ENCODE measurements at places on chromosomes 12 and 14.

DNA sequence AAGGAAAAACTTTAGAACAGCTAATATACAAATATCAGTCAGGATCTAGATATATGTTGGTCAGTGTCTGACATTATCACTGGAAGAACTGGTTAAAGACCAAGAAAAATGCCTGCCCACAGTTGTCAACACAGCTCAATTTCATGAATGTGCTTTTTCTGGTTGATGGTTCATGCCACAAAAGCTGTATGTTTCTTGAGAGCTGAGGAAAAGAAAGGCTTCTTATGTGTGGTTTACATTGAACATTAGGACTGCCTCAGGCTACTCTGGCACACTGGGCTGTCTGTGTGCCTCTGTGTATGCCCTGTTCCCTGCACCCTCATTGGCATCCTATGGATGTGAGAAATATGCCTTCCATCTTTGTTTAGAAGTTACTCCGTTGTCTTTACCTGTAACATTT, 218.8 kb upstream of the RGS6 start:
- DNase-seq, result no peak

- DNase-seq, result no peak
Measured at GRCh38 chr12:129564768-129565167, 339.1 kb downstream of the TMEM132D start.

- DNase-seq, result no peak
Measured at GRCh38 chr12:93578221-93578620, 5.7 kb downstream of the SOCS2 start.

DNA sequence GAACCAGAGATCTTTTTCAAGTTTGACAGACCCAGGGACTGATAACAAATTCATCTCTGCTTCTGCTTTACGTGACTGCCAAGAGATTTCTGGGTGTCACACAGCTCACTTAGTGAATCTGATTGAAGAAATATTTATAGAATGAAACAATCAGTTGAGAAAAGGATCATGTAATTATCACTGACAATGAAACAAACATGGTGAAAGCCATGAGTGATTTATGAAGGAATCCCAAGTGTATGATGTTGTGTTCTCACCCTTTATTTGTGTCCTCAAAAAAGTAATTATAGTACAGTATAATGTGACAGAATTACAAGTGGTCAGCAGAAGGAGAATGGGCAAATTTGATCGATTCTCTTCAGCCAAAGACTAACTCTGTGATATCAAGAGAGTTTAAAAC, 177.3 kb downstream of the BMP4 start:
- DNase-seq, result no peak

DNA sequence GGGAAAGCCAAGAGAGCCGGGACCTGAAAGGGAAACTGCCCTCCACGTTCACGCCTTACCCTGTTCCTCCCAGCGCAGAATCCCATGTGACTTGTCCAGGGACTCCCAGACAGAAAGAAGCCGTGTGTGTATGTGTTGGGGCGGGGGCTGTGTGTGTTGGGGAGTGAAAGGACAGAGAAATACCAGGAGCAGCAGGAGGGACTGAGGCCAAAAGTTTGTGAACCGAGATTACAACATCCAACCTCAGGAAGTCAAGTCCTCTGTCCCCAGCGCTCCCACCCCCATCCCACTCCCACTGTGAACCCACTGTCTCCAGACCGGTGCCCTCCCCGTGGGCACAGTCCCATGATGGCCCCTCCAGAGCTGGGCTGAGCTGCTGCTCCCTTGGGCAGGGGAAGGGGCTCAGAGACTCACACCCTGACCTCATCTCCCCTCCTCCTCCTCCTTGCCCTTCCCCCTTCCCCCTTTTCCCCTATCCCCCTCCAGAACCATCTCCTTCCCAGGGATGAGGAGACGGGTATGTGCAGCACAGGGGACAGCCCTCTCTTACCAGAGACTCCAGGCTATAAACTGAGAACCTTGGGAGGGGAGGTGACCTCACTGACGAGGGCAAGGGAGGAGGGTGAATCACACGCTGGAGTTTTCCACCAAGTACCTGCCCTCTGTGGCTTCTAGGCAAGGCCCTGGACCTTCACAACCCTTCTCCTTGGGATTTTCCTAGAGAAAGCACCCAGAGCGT, at the start of gene SLC6A12:
SLC6A12 (minus strand) TSS at position 155 of the 739 bp plus-strand sequence. CDS start 4,171 bp downstream, outside the sequence.
- no peak for DNase-seq

- DNase-seq, result no peak
Measured at GRCh38 chr12:69430942-69431590, 39.1 kb upstream of the FRS2 start.

DNA sequence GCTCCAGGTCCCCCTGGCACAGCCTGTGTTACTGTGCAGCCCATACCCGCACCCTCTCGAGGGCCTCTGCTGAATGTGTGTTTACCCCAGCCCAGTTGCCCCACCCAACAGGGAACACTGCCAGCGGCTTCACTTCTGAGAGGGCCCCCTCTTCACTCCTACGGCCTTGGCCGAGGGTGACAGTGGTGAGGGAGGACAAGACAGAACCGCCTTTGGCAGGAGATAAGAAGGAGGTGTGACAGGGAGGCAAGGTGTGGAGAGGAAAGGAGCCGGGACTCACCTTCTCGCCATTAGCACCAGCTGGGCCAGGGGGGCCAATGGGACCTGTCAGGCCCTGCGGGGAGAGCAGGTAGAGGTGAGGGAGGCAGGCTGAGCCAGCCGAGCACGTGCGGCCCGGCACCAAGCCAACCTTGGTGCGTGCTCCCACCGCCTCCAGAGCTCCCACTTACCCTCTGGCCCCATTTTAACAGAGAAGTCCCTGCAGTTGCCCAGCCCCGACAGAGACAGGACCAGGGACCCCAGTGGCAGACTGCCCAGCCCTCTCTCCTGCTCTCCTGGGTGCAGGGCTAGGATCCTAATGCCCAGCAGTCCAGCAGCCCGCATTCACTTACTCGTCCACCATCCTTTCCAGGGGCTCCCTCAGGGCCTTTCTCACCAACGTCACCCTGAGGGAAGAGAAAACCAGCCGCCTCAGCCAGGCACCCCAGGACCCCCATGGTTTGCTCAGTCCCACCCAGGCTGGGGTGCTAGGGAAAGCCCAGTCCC, 18.3 kb downstream of the TMEM106C start:
- DNase-seq, result no peak

- no peak for DNase-seq
Measured at GRCh38 chr14:32169191-32169590, 32.7 kb upstream of the RNU6-7 start.

DNA sequence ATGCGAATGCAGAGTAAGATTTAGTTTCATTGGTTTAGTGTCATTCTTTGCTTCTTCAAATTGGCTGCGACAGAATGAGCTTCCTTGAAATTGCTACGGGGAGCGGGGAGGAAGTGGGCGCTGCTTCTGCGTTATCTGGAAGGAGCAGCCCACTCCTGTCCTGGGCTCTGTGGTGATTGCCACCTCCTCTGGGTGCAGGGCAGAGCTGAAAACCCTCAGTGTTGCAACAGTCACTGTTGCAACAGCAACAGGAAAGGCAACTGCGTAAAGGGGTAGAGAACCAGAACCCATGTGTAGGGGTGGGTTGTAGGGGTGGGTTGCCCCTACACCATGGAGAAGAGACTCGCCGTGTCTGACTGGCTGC, 57.7 kb downstream of the MAX start:
- no peak for DNase-seq

- DNase-seq, result no peak
Measured at GRCh38 chr12:77768558-77768957, 62.1 kb upstream of the NAV3 start.

DNA sequence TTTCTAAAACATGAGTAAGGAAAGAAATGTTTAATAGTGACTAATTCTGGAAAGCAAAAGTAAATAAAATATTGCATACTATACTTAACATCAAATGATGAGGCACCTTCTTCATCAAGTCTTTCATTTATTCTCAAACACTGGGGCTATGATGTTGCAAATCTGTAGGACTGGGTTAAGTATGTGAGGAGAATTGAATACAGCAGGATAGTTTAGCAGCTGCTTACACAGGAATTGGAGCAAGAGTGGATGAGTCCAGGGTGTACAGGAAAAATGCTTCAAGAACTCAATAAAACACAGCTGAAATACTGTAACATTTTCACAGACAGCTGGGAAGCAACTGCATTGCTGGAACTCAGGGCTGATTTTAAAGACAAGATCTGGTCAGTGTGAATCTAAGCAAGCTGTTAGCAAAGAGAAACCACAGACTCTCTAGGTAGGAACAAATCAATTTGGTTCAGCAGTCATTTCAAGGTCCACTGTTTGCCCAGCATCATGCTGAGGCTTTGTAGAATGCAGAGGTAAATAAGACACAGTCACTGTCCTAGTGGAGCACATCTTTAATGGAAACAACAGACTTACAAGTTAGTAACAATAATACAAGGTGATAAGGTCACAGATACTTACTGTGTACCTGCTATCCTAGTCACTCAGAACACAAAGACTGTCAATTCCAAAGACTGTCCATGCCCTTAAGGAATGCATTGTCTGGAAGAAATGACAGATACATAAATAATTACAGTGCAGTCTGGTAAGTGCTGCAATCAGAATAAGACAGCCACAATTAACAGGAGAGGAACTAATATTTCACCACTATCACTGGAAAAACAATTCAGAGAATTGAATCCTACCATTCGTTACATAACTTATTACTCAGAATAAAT, 96.8 kb upstream of the DACT1 start:
- DNase-seq, result no peak

GRCh38 chr12:58395470-58395869, 454.1 kb downstream of the ATP23 start:
- DNase-seq, result no peak

DNA sequence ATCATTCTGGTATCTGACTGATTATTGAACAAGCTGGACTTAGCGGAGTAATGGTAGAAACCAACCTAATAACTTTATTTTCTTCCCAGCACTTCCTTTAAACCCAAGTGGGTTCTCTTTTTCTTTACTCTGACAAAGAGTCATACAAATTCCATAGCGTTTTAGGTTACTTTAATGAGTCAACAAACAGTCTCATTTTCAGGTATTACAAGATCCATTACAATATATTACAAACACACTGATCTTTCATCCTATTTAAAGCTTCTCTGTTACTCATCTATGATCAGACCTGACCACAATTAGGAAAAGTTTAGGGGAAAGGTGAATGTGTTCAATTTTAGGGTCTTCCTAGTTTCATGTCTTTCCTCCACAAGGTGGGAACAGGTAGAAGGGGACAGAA, 39.4 kb upstream of the PTPRQ start:
- no peak for DNase-seq

DNA sequence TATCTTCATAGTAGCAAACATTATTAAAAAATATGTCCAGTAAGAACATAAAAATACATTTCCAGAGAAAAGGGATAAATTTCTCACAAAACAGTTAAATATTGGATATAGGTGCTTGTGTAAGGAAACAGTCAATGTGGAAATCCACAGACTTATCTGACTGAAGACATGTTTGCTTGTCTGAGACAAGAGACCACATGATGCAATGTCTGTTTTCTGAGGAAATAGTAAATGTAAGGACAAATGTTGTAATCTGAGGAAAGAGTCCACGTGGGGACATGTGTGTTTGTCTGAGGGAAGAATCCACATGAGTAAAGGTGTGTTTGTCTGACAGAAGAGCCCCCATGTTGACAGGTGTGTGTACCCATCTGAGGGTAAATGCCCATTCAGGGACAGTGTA, 1093.2 kb downstream of the TMEM121 start:
- no peak for DNase-seq

- DNase-seq, result no peak
Measured at GRCh38 chr12:19131025-19131444, 1.5 kb downstream of the PLEKHA5 start.

- DNase-seq, result no peak
Measured at GRCh38 chr14:99035712-99036610, 236.0 kb downstream of the BCL11B start.

DNA sequence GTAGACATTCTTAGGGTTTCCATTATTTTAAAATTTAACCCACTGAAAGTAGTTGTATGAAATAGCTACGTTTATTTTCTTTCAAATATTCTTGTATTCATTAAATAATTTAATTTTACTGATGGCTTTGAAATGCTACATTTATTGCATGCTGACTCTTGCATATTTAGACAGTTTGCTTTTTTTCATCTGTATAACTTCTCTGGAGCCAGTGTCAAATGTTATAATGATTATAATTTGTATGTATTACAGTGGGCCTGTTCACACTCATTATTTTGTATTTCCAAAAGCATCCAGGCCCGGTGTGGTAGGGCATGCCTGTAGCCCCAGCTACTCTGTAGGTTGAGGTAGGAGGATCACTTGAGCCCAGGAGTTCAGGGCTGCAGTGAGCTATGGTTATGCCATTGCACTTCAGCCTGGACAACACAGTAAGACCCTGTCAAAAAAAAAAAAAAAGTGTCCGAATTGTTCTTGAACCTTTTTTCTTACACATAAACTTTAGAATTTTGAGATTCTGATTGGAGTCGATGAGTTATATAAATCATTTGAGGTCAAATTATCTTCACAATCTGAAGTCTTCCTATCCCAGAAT, 905 bp downstream of the ZNF84 start:
- no peak for DNase-seq

GRCh38 chr14:61661471-61662400, 33.6 kb upstream of the HIF1A start:
- peak; percentile 66 for DNase-seq

GRCh38 chr12:5965950-5966383, 20.9 kb upstream of the ANO2 start:
- DNase-seq, result no peak

DNA sequence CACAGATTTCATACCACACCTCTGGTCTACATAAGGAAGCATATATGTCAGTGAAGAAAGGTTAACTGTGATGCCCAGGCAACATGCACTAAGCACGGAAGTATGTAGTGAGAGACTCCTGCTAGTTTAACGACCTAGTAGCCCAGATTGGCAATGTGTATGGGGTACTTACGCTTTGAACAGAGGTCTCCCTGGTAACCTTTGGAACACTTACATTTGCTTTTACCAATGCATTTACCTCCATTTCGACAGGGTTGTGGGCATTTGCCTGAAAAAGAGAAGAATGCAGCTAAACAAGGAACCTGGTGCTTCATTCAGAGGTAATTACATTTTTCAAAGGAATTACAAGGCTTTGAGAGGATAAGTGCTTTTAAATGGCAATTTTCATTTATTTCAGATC, 65.2 kb downstream of the WIF1 start:
- no peak for DNase-seq

DNA sequence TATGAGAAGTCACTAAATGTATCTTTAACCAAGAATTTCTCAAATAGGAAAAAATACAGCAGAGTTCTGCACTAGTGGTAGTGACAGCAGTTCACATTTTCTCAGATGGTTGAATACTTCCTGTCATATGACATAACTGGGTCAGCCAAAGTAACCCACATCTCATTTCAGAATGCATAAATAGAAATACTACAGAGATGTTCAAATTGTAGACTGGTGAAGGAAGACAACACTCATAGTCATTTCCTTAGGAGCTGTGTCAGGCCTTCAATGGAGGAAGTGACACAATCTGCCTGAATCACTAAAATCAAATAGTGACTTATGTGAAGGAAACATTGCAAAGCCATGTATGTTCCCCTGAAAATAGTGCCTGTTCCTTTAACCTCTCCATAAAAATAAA, 32.4 kb downstream of the FERMT2 start:
- DNase-seq, result peak; percentile 62

GRCh38 chr12:107480836-107481608, 204.6 kb upstream of the PWP1 start:
- DNase-seq, result no peak
